Omental fat pad (tissue), 4 donors: ENCODE measurements at places on chromosomes 4 and X.
A peak's percentile ranks its signal among the peaks of the same experiment; 100 is the strongest.

GRCh38 chr4:15382669-15383273 is 45.1 kb upstream of the C1QTNF7 start:
- DNase-seq, result no peak

- DNase-seq, result no peak
Observed at GRCh38 chr4:80990851-80991250, 39.7 kb upstream of the BMP3 start.

GRCh38 chr4:76016393-76016792 is 6.9 kb downstream of the CXCL10 start:
- no peak for DNase-seq

DNA sequence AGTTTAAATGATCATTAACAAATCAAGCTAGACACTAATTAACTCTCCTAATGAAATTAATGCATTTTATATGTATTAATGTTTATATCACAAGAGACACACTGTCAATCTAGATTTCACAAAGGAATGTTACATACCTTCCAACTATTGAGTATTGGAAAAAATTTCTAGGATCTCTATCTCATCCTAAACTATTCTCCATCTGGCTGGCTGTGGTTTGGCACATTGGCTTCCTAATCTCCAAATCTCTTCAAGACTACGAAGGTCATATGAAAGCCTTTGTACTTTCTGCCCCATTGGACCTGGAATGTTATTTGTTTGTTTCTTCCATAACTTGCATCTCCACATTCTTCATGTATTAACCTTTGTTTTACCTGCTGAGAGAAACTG is 1160.0 kb downstream of the ADGRL3 start:
- no peak for DNase-seq

GRCh38 chrX:118780509-118780908 is 43.1 kb upstream of the ZCCHC12 start:
- no peak for DNase-seq

- DNase-seq, result no peak
Observed at GRCh38 chrX:13212191-13212651, 107.6 kb downstream of the ATXN3L start.

DNA sequence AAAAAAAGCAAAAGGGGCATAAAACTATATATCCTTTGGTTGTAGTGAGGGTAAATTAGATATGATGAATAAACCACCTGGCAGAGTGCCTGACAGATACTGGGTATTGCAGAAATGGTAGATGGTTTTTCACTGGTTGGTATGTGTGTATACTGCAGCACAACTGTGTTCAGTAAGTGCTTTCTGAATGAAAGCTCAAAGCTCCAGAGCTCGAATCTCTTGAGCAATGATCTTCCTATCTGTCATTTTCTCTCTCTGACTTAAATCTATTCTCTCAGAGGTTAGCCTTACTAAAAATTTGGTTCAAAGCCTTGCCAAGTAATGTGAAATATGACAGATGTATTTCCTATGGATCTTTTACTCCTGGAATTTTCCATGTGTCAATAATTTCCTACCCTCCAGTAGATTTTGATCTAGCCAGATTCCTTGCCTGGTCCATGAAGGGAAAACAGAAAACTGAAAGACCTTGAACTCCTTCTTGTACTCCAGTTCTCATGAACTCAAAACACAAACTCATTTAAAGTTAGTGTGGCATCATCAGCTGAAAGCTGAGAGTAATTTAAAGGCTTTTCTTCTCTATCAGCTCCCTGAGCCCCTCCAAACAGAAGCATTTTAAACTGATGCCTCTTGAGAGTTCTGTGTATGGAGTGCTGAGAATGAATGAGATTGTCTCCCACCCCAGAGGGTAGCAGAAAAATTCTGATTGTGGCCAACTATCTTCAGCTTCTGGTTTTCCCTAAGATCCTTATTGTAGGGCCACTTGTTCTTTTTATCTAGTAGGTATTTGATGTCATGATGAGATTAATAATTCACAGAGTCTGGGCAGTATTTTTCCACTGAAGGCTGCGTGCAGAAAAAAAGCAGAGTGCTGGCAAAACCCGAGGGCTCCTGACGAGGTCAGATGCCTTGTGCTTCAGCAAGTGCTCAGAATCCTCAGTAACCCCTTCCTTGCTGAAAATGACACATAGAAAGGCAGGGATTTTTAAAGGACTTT is 363.4 kb upstream of the BOD1L1 start:
- DNase-seq, result no peak

DNA sequence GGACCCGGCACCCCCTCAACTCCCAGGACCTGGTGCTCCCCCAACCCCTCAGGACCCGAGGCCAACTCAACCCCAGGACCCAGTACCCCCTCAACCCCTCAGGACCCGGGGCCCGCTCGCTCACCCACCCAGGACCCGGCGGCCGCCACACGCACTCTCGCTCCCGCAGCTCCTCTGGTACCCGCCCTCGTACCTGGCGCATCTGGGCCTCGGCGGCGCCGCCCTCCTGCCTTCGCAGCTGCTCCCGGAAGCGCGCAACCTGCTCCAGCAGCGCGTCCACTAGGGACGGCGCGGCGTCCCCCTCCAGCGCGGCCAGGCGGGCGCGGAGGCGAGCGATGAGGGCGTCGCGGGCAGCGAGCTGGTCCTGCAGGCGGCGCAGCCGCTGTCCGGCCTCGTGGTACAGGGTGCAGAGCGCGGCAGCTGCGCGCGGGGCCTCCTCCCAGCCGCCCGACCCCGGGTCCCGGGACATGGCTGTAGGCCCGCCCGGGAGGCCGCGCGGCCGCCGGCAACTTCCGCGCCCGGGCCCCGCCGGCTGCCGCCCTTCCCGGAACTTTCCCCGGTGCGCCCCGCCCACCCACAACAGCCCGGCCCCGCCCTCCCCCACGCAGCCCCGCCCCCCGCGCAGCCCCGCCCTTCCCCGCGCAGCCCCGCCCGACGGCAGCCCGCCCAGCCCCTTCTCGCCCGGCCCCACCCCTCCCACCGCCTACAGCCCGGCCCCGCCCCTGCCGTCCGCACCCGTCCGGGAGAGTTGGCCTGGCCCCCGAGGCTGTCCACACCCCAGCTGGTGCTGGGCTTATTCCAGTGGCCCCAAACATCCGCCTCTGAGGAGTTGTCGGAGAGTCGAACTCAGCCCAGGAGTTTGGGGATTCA is at the start of gene TNIP2:
TNIP2 (minus strand) TSS at position 516 of the 870 bp plus-strand sequence; CDS start at position 469, 47 bp downstream.
- no peak for DNase-seq

DNA sequence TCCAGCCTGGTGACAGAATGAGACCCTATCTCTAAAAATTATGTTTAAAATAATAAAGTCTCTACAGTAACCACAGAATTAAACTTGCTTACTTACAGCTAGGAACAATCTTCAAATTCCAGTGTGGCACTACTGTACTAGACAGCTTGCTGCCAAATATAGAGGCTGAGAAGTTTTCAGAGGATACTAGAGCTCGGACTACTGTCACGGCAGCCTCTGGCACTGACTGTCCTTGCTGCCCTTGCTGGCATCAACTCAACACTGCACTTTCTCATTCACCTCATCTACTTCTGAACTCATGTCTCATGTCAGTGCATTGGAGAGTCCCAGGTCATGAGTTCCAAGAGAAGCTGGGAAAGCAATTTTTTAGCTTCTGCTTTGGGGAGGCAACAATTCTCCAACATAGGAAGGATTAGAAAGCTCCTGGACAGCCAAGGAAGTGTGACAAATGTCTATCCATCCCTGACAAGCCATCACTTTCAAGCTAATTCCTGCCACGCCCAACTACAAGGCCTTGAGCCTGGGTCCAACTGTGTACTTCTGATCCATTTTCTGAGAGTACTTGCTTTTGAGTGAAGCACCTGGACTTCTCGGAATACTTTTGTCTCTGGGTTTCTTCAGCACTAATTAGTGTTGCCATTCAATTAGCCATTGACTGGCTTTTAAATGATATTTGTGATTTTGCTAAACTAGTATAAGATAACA is 98.6 kb upstream of the NR3C2 start:
- no peak for DNase-seq

DNA sequence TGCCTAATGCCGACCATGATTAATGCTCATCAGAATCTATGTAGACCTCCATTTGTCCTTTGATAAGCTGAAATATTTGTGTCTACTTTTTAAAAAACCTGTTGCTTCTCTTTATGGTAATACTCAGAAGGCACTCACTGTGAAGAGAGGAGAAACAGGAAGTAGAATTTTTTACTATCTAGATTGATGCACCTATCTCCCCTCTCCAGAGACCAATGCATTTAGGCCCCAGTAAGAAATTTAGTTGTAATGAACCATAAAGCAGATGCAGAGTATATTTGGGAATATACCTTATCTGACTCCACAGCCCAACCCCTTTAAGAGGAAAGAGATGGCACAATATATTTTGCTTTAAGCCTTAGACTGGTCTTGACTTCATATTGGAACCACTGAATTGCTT is 11.1 kb downstream of the TBL1X start:
- no peak for DNase-seq

DNA sequence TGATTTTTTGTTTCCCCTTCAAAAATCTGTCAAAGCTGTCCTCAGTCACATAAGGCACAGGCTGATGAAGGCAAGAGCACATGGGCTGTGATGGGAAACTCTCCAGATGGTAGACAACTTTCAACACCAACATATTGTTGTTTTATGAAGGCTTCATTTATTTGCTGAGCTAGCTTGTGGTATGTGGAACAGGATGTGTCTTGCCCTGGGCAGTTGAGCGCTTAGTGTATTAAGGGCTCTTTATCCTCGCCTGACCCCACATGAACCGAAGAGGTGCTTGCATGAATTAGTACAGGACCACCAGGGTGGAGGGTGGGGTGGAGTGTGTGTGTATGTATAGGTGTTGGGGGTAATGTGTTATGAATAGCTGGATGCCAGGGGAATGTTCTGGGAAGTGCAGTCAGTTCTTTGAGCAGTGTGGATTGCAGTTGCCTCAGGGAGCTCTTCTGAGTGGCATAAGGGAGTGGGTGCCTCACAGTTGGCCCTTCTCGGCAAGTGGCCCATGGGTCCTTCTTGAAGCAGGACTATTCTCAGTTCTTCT is 103.1 kb downstream of the PHEX start:
- DNase-seq, result no peak

GRCh38 chrX:18426004-18426320 is 554 bp downstream of the CDKL5 start:
- DNase-seq, result no peak

- DNase-seq, result no peak
Observed at GRCh38 chr4:39548425-39549067, 21.3 kb upstream of the UGDH start.

DNA sequence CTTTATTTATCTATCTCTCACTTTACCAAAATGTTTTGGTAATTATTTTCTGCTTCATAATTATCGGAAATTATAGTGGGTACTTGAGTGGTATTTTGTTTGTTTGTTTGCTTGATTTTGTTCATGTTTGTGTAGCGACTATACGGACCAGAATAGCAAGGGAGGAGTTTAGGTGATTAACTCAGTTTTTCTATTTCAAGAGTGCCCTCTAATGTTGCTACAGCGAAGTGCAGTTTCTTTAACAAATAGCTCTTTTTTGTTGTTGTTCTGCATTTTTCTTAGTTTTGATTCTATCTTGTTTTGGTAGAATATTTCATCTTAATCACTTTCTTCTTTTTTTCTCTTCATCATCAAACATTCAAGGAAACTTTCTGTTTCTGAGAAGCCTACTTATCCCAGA is 40.8 kb upstream of the QRFPR start:
- no peak for DNase-seq

DNA sequence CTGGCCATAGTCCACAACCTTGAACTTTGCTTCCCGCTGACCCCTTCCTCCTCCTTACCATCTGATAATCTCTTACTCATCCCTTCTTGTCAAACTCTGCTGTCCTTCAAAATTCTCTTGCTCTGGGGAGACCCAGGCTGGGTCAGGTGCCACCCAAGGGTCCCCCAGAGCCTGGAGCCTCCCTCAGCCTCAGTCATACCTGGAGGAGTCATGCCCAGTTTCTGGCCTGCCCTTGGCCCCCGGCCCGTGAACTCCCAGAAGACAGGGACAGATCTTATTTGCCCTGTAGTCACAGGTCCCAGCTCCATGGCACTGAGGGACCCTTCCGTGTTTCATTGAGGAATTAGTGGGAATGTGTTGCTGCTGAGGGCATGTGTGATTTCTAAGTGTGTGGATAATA is 4.7 kb upstream of the GPR78 start:
- DNase-seq, result no peak

GRCh38 chr4:140756319-140757231 is at the start of gene TBC1D9:
TSS of gene TBC1D9 (minus strand) at chr4:140756385. CDS start at chr4:140756045, 340 bp downstream.
- DNase-seq, result peak; percentile 75

GRCh38 chrX:115504167-115504566 is 56.8 kb upstream of the PLS3 start:
- DNase-seq, result no peak

DNA sequence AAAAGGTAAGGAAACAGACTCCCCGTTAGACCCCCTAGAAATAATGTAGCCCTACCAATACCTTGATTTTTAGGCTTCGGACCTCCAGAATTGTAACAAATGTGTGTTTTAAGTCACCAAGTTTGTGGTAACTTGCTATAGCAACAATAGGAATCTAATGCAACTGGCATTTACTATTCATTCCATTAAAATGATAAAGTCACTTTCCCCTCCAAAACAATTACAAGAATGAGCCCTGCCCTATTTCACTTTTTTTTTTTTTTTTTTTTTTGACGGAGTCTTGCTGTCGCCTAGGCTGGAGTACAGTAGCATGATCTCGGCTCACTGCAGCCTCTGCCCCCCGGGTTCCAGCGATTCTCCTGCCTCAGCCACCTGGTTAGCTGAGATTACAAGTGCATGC is 3.5 kb upstream of the DDX60L start:
- DNase-seq, result no peak

GRCh38 chrX:54540289-54540688 is 10.3 kb downstream of the GNL3L start:
- DNase-seq, result no peak

GRCh38 chr4:121057466-121057922 is 14.8 kb downstream of the NDNF start:
- DNase-seq, result no peak

GRCh38 chrX:153701706-153702105 is 14.0 kb downstream of the SLC6A8 start:
- no peak for DNase-seq

GRCh38 chrX:115939636-115940160 is 230.8 kb upstream of the AGTR2 start:
- DNase-seq, result no peak

- no peak for DNase-seq
Observed at GRCh38 chr4:130077275-130077674, 981.3 kb downstream of the C4orf33 start.

DNA sequence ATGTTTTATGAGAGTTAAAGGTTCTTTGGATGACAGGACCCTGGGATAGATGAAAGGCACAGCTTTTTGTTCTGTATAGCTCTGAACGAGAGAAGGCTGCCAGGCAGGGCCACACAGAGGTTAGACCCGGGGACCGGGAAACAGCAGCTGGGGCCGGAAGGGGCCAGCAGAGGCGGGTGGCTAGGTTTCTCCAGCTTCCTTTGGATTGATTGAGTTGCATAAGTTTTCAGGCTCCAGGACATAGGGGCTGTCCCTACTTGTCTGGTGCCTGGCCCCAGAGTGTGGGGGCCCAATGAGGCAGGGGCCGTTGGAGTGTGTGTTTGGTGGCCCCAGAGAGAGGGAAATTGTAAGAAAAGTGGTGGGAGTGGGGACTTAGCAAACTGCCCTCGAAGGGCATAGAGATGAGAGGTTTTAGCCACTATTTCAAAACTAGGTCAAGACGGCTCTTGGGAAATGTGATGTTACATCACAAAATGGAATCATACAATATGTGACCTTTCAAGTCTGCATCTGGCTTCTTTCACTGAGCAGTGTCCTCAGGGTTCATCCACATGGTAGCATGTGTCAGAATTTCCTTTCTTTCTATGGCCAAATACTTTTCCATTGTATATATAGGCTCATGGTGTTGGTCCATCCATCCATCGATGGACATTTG is 3.7 kb downstream of the ZFP92 start:
- DNase-seq, result no peak

GRCh38 chr4:86603311-86603885 is 9.3 kb downstream of the PTPN13 start:
- DNase-seq, result no peak

GRCh38 chr4:144259285-144259684 is 118.8 kb upstream of the GYPA start:
- DNase-seq, result no peak
